ENCODE measurements at places on chromosomes 6 and 20. TPM values are rescaled to one million over a fixed set of nuclear protein-coding genes. Genes with fewer than 3 reads are reported as not detected.

FABP7 gene
- not detected for polyA plus RNA-seq

RHAG gene
- not detected for polyA plus RNA-seq

RIMS4 gene
- polyA plus RNA-seq: 0.55 TPM

BAG2 gene
- polyA plus RNA-seq: 3.8 TPM

MLIP gene
- 0.48 TPM for polyA plus RNA-seq

Measured in stomach (tissue), 19 donors.